ENCODE measurements at places on chromosomes 1 and 21. TPM values are rescaled to one million over a fixed set of nuclear protein-coding genes. Genes with fewer than 3 reads are reported as not detected.
A peak's percentile ranks its signal among the peaks of the same experiment; 100 is the strongest.

DNA sequence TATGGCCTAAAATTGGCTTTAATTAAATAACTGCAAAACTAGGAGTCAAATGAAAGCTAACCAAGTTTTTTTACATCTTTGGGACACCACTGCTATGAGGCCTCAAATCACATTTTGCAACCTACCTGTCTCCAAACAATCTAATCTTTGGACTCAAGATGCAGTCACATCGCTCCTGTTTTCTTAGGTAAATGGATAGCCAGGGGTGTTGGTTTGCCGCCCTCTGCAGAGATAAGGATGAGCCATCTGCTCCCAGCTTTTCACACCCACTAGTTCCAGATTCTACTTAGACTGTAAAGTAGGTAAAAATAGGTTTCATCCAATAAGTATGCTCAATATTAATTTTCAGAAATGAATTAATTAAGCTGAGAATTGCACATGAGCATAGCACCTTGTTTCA, 456.5 kb downstream of the KIF26B start:
- no peaks in the 10 kb centered on the region for H3K27me3 ChIP-seq
- no peaks in the 10 kb centered on the region for H3K4me1 ChIP-seq
- no peak overlapping the region for H3K4me3 ChIP-seq
- DNase-seq = no peak
- no peak overlapping the region for H3K27ac ChIP-seq

The SIM2 gene
- not detected for polyA plus RNA-seq

- H3K36me3 ChIP-seq = no peaks in the 10 kb centered on the region
- no peak for DNase-seq
- peaks cover 16% of the 10 kb centered on the region for H3K4me1 ChIP-seq
- no peaks in the 10 kb centered on the region for H3K27me3 ChIP-seq
- H3K27ac ChIP-seq = peak overlapping the region; percentile 97
Measured at GRCh38 chr1:204409123-204409522, 2.5 kb downstream of the PPP1R15B start.

The TDRD10 gene
- 2.9 TPM for polyA plus RNA-seq

GRCh38 chr1:78255383-78255782, 209.6 kb downstream of the GIPC2 start:
- H3K36me3 ChIP-seq = no peaks in the 10 kb centered on the region
- no peaks in the 10 kb centered on the region for H3K27me3 ChIP-seq
- DNase-seq = no peak
- no peaks in the 10 kb centered on the region for H3K4me1 ChIP-seq
- no peak overlapping the region for H3K27ac ChIP-seq
- H3K4me3 ChIP-seq = no peak overlapping the region

The CNR2 gene
- polyA plus RNA-seq = not detected
